ENCODE measurements at places on chromosomes 4 and X.
A peak's percentile ranks its signal among the peaks of the same experiment; 100 is the strongest.

- no peak for DNase-seq
These were observed 12.2 kb upstream of the ASMTL start for GRCh38 chrX:1464971-1465285.

DNA sequence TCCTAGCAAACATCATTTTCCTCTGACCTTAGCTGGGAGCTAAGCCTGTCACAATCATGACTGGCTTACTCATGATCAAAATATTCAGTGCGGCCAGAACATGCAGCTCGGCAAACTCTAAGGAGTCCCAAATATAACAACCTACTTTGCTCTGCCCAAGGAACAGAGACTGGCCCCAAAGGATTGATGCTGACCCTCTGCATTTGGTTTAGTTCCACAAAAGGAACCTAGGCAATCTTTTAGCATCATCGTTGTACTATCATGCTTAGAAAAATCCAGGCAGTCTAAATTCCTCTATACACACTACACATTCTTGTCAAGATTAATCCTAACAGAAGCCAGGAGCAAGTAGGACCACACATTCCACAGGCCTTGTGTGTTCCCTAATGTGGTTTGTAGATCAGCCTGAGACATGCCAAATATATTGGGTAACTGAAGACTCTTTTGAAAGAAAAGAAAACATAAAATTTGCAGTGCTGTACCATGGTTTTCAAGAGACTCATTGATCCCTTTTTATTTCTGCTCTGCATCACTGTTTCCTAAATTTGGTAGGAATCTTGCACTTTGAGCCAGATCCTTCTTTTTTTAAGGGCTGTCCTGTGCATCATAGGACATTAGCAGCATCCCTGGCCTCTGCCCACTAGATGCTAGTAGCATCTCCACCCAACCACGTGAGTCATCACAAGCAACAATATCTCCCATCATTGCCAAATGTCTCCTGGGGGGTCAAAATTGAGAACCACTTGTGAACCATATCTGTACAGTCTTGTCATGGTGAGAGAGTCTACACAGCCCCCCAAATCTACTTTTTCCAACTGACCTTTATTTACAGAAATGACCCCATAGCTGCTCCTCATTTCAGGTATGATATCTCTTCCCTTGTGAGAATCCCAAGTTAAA, 17.6 kb upstream of the CC2D2A start:
- DNase-seq, result peak; percentile 90

- no peak for DNase-seq
These were observed 116.4 kb downstream of the RAP1GDS1 start for GRCh38 chr4:98377559-98377958.

DNA sequence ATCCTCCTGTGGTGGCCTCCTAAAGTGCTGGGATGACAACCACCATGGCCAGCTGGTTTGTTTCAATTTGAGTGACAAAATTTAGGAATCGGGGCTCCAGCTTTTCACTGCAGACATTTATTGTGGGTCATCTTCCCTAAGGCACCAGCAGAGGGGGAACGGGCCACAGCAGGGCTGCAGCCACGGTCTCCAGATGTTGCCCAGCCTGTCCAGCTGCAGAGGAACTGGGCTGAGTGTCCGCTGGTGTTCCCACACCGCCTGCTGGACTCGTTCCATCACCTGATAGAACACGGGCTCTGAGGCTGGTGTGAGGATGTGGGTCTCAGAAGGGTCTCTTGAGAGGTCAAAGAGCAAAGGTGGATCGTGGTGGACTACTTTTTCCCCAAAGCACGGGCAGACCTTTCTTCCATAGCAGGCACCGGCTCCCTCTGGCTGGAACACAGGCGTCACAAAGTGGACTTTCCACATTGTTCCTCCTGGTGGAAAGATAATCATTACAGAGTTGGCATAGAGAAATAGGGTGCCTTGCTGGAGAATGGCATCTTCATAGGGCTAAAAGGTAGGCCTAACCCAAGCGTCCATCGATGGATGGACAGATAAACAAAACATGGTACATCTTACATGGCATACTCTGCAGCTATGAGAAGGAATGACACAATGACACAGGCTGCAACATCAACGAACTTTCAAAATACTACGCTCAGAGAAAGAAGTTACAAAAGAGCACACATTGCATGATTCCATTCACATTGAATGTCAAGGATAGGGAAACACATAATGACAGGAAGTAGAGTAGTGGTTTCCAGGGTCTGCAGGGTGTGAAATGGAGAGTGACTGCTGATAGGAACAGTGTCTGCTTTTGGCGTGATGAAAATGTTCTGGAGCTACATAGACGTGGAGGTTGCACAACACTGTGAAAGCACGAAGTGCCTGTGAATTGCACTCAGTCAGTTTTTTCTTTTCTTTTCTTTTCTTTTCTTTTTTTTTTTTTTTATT, 5.9 kb upstream of the ARSD start:
- no peak for DNase-seq

GRCh38 chrX:2694914-2695267, 3.8 kb downstream of the CD99 start:
- DNase-seq, result no peak

DNA sequence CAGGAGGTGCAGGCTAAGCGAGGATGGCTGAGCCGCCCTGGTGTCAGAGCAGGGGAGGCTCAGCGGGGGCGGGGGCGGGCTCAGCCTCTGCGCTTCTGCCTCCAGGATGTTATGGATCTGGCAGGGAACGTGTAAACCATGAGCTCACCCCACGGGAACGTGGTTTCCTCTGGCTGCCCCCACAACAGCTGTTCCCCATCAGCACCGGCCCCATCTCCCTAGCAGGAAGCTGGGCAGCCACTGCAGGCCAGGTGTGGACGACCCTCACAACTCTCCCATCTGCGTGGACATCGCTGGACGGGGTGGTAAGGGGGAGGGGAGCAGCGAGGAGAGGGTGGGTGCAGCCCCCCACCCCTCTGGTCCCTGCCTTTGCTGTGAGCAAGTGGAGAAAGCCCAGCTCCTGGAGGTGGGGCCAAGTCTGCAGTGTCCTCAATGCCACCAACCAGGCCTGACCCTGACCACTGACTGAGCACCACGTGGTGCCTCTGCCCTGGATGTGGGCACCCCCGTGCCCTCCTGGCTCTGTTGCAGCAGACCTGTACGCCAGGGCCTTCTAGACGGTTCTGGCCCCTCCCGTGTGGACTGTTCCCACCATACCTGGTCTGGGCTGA, 28.1 kb upstream of the SPON2 start:
- DNase-seq, result peak; percentile 87

GRCh38 chrX:480861-481417, 94.2 kb upstream of the PPP2R3B start:
- no peak for DNase-seq

DNA sequence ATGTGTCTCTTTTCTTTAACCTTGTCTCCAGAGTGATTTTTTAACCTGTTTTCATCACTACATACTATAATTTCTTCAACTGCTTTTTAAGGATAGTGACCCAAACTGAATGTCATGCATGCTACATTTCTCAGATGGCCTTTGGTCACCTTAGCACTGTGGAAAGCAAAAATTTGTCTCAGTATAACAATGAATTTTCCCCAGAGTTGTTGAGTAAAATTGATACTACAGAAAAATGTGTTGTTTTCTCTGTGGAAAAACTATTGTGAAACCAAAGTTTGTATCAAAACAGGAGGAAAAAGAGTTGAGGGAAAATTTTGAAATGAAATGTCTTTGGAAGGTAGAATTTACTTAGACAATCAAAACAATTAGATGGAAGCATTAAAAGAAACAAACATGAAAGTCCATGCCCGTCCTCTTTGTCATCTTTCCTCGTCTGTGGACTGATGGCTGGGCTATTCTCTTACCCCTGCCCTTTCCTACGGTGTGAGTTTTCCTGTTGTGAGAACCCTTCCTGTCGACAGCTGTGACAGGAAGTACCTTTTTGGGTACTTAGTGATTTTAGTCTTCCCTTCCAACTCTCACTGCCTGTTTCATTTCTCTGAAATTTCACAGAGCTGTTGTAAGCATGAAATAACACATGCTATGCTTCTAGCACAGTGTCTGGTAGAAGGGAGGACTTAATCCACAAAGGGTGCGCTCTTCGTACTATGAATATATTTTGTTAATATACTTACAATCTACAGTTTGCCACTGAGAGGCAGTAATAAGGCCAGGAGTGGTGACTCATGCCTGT, 50.8 kb downstream of the LRP2BP start:
- no peak for DNase-seq

GRCh38 chr4:120317713-120318112, 251.1 kb upstream of the MAD2L1 start:
- no peak for DNase-seq

DNA sequence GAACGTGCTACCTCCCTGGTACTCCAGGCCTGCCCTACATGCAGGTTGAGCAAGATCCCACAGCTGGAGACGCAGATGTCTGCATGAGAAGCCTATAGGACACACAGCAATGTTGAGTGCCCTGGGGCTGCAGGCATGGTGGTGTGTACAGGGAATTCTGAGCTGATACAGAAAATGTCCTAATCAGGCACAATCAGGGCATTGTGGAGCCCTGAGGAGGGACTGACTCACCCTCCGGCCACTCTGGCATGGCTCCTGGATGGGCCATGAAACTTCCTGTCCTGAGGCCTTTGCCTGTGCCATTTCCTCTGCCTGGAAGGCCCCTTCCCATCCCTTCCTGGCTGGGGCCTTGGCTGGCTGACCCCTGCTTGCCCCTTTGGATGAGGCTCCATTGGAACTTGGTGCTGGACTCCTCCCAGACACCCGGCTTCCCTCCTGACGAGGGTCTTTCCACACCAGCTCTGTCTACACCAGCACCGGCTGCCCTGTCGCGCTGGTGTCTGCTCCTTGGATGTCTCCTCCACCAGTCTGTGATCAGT, 16.7 kb upstream of the AFAP1 start:
- no peak for DNase-seq

GRCh38 chrX:9955506-9955905, 11.7 kb upstream of the CLDN34 start:
- peak; percentile 56 for DNase-seq

DNA sequence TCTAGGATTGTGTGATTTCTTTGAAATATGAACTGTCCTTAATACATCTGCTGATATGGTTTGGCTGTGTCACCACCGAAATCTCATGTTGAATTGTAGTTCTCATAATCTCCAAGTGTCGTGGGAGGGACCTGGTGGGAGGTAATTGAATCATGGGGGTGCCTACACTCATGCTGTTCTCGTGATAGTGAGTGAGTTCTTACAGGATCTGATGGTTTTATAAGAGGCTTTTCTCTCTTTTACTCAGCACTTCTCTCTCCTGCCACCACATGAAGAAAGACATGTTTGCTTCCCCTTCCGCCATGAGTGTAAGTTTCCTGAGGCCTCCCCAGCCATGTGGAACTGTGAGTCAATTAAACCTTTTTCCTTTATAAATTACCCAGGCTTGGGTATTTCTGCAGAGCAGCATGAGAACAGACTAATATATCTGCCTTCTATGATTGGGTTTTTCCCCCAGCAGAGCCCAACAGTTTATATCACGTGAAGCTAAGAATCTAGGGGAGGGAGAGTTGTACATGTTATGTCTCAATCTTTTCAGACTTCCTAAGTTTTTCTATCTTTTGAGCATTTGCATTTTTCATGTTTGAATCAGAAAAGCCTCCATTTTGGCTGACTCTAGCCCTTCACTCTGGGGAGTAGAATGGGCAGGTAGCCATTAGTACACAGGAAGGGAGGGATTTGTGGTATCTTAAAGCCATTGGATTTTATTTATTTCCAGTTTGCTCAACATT, 58.9 kb downstream of the PLAC1 start:
- no peak for DNase-seq

DNA sequence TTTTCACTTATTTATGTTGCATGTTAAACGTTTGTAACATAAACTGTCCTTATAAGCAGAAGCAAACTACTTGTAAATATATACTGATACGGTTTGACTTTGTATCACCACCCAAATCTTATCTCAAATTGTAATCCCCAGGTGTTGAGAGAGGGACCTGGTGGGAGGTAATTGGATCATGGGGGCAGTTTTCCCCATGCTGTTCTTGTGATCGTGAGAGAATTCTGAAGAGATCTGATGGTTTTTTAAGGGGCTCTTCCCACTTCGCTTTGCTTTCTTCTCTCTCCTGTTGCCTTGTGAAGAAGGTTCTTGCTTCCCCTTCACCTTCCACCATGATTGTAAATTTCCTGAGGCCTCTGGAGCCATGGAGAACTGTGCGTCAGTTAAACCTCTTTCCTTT, 87.1 kb upstream of the MAPK10 start:
- no peak for DNase-seq

DNA sequence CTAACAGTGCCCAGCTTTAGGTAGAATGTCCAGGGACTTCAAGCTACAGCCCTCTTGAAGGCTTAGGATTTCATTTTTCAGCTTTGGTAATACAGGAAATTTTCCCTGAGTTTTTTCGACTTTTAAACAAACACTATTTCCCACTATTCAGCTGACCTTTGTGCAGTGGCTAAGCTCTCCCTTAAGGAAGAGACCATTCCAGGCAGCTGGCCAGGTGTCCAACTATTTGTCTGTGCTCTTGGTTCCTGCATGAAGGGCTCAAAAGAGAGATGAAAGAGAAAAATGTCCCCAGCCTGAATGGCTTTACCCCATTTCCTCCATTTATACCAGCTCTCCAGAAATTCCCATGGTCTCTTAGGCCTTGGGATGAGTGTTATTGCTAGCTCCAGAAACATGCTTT, 111.9 kb upstream of the KLF8 start:
- no peak for DNase-seq

Data from AG04450 (cell line).